Amniotic epithelial cell (primary cell): ENCODE measurements at places on chromosomes 13 and 19.

DNA sequence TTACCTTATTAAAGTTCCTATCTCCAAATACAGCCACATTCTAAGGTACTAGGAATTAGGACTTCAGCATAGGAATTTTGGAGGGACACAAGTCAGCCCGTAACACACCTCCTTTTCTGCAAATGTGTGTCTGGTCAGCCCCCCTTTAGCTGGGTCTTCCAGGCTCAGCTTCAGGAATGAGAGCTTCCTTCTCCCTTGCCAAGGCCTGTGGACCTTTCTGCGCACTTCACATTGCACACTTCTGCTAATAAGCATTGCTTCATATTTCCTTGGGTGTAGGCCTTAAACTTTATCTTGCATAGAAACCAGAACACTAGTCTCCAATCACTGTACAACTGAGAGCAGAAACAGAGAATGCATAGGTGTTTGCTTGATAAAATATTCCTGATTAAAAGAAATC, 4.5 kb upstream of the STK24 start:
- DNase-seq: no peak

- peak; percentile 67 for DNase-seq
These were observed 431.8 kb upstream of the SGCG start for GRCh38 chr13:22748866-22749577.

DNA sequence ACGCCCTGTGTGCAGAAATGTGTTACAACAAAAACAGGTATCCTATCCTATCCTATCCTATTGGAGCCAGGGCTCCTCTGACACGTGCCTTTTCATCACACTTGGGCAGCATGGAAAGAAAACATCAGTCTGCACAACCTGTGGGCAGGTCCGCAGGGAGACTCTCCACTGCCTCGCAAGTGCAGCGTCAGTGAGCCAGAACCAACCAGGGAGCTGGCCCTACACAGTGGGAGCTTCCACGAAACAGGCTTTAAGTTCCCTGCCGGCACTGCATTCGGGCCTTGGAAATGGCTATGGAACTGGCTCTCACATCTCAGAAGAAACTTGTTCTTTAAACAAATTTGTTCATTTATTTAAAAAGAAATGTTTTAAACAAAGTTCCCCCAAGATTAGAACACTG, 49.5 kb downstream of the SLC7A1 start:
- DNase-seq: no peak

- DNase-seq: peak; percentile 65
These were observed 1395.8 kb downstream of the SLITRK5 start for GRCh38 chr13:89066868-89067466.

GRCh38 chr13:105008604-105009003, 1526.9 kb downstream of the EFNB2 start:
- peak; percentile 14 for DNase-seq

- no peak for DNase-seq
These were observed 490.7 kb upstream of the GPC6 start for GRCh38 chr13:92735909-92736308.

DNA sequence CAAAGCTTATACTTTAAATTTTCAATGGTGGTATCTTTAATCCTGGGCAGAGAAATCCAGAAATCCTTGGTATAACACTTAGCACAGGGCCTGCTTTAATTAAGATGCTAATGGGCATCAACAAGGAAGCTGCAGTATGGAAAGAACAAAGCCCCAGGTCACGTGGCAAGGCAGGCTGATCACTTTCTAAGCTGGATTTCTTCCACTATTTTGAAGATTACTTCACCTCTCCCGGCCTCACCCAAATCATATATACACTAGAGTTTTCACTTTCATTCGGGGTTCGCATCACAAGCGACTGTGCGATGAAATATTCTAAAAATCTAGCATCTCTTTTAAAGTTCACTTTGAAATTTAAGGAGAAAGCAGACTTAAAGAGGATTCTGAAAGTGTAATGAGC, 71.8 kb downstream of the STARD13 start:
- DNase-seq: peak; percentile 49
